ENCODE measurements at places on chromosomes 1 and 21. TPM values are rescaled to one million over a fixed set of nuclear protein-coding genes. Genes with fewer than 3 reads are reported as not detected.

SV2A gene
- 0.73 TPM for total RNA-seq

OR2W3 gene
- 0.41 TPM for total RNA-seq

DNA sequence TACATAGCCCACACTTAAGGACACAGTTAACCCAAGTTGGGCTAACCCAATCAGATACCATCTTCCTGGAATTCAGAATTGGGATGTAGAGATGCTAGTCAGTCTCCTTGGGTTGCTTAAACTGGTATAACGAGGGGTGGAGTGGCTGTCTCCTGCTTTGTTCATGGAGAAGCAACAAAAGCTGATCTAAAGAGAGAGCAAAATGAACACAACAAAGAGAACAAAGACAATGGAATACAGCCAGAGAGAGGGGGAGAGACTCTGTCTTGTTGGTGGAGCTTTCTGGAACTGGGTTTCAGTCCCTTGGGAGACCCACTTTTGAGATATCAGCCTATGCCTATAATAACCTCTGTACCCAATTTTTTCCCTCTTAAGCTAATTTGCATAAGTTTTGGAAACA is 138.1 kb downstream of the ATG4C start:
- no peak for DNase-seq

GRCh38 chr1:41314376-41315145 is 46.7 kb upstream of the FOXO6 start:
- DNase-seq: no peak

- no peak for DNase-seq
These were observed 31.7 kb upstream of the SHCBP1L start for GRCh38 chr1:182984621-182985020.

DNA sequence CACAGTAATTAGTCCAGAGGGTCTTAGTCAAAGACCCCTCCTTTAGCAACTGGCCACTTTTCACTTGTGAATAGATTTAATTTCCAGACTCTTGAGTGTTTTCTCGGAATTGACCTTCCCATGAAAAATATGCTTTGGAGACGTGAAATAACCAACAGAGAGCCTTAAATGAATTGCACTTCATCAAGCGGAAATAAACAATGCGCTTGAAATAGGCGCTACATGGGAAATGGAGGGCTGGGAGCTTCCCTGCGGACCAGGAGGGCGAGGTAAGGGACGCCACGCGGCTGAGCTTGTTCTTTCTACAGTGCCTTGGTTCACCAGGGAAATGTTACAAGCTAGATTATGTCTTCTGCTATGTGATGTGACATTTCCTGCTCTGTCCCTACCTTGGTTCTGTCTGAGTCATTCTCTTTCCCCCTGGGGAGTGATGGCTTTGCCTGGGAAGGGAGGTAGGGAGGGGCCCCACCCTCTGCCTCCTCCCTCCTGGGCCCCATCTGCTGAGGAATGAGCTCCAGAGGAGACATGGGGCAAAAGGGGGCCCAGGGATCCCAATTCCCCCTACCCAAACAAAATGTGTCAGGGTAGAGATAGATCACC is 619.3 kb downstream of the PTPRU start:
- no peak for DNase-seq

BGLAP gene
- 1.6 TPM for total RNA-seq

C1orf53 gene
- total RNA-seq: not detected

DNA sequence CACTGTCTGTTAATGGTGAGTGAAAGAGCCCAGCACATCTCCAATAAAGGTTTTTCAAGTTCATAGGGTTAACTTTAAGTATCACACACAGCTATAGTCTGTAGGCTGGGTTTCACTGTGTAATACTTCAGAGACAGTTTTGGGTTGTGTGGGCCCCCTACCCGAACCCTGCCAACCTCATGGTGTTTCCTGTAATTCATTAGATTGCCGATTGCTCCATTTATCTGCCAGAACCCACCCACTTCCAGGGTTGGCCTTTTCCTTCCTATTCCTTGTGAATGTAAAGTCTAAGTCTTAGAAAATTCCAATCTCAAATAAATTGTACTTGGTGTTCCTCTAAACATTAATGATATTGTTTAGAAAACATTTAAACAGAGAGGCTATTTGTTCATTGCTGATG is 43.6 kb downstream of the CTTNBP2NL start:
- DNase-seq: no peak

- no peak for DNase-seq
These were observed 13.5 kb upstream of the PEX10 start for GRCh38 chr1:2425892-2426291.

DNA sequence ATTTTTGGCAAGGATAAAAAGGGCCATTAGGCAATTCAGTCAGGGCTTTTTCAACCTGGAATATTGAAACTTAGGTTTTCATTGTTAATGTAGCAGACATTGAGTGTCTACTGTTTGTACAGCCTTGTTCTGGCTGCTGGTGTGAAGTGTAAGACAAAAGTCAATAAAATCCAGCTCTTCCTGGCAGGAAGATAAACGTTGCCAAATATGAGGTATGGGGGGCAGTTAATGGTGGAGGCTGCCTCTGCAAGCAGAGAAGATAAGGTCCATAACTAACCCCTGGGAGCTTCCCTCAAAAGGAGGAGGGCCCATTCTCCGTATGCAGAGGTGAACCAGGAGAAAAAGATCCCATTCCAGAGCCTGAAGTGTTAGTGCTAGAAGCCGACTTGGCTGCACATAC is 19.5 kb upstream of the SHE start:
- DNase-seq: no peak

- DNase-seq: no peak
These were observed 61.2 kb upstream of the DPH5 start for GRCh38 chr1:101086783-101087182.

VCAM1 gene
- total RNA-seq: 0.15 TPM

GRCh38 chr1:54798206-54798605 is 2.9 kb downstream of the TTC22 start:
- DNase-seq: no peak

- DNase-seq: no peak
These were observed 7.0 kb downstream of the OR14I1 start for GRCh38 chr1:248695451-248696132.

KRTAP26-1 gene
- total RNA-seq: not detected

SPRR2A gene
- total RNA-seq: not detected

GRCh38 chr1:214331827-214332423 is 51.0 kb downstream of the SMYD2 start:
- peak; percentile 31 for DNase-seq

GRCh38 chr1:154819628-154820590 is 50.2 kb downstream of the KCNN3 start:
- no peak for DNase-seq

- DNase-seq: no peak
These were observed 55.9 kb upstream of the PTGFRN start for GRCh38 chr1:116853680-116854402.

- DNase-seq: no peak
These were observed 133.8 kb downstream of the PTPRC start for GRCh38 chr1:198772626-198773025.

GRCh38 chr1:109838838-109839240 is 71.8 kb upstream of the CSF1 start:
- no peak for DNase-seq

DNA sequence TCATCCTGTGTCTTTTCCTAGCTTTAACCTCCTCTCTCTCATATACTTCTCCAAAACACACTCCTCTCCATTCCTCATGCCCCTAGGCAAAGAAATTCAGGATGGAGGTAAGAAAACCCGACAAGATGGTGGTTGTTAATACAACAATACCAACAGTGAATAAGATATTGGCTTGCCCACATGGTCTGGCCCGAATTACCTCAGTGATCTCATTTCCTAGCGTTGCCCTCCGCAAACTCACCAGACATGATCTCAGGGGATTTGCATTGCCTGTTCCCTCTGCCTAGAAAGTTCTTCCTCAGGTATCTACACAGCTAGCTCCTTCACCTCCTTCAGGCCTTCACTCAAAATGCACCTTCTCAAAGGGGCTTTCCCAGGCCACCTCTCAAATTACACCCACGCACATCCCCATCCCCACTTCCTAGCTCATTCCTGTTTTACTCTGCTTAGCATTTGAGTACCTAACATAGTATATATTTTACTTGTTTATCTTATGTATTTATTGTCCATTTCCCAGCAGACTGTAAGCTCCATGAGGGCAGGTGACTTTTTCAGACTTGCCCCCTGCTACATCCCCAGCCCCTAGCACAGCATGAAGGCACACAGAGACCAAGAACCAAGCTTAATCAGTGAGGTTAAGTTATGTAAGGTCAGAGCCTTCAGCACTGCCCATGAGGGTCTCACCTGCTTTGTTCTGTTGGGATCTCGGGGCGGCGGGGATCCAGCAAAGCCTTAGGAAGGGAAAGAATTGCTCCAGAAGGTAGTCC is 10.2 kb upstream of the UBR4 start:
- DNase-seq: no peak

CENPF gene
- total RNA-seq: 6.6 TPM

All from natural killer cell (primary cell).